ENCODE measurements at places on chromosomes 2 and 18.

- no peak for DNase-seq
Observed at GRCh38 chr2:169386722-169387121, 24.4 kb upstream of the LRP2 start.

DNA sequence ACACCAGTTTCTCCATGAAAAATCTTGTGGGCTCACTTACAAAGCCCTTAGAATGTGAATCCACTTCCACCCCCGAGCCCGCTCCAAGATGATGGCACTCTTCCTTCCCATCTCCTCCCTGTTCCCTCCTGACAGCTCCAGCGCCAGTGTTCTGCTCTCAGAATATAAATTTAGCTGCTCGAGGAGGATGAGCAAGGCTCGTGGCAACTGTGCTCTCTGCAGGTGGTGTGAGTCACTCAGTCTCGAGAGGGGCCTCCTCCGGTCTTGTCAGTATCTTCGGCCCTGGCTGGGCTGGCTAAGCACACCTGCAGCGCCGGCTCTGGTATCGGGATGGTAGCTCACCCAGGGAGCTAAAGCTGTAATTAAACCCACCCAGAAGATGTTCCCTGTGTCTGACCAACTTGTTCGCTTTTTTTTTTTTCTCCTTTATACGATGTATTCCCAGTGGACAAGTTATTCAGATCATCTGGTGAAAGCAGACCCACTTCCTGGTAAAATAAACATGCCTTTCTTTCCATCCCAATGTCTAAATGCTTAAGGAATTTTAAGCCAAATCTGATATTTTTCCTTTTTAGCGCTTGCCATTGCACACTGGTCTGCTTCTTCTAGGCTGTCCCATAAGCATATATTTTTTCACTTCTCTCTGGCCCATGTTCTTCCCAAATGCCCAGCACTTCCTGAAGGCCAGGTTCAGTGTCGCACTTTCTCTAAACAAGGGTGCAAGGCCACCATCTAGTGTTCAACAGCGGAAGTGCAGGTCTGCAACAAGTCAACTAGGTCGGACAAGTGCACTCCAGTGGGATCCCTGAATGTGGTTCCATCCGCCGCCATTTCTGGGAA, 31.4 kb upstream of the YPEL5 start:
- peak; percentile 90 for DNase-seq

DNA sequence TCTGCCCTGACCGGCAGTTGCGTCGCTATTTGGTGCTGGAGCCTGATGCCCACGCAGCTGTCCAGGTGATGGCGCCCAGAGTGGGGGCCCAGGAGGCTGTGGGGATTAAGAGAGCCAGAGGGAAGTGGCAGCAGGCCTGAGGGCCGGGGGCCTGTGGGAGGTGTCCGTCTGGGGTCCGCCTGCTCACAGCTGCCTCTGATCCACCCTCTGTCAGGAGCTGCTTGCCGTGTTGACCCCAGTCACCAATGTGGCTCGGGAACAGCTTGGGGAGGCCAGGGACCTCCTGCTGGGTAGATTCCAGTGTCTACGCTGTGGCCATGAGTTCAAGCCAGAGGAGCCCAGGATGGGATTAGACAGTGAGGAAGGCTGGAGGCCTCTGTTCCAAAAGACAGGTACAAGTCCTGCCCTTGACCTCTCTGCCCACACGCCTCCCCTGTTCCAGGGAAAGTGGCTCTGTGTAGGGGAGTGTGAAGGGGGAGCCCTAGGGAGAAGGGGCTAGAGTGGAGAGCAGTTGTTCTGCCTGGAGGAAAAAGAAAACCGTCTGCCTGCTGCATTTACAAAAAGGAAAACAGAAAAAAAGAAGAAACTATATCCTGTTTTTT, 11.6 kb downstream of the STK11IP start:
- DNase-seq: no peak

GRCh38 chr2:130393318-130393910, 37.6 kb downstream of the PTPN18 start:
- peak; percentile 80 for DNase-seq

DNA sequence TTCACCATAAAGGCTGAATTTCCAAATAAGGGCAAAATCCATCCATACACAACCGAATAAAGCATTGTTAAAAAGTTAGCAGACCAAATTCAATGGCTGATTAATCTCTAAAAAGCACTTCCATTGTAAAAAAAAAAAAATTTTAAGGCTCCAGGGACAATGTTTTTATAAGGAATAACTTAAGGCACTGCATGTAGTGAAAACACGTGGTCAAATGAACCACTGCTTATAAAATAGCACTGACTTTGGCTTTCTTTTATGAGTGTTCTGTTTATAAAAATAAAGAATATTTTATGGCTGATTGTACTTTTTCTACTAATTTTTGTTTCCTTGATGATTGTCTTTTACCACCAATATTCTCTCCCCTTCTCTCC, 409.3 kb upstream of the KCNH7 start:
- no peak for DNase-seq

DNA sequence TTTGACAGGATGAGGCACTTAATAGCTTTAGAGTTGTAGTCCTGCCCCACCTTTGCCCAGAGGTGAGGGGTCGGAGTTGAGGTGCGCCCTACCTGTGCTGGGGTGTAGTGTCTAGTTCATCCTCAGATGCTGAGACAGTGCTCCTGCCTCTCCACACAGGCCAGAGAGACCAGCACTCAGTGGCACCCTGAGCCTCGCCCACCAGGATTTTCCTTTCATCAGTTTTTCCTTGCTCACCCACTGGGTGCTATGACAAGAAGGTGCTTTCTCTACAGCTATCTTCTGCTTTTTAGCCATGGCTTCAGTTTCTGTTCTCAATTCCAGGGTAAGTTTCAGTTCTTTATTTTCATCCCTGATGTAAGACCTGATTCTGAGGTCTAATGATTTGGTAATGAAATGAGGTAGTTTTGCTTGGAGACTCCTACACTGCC, 16.8 kb upstream of the TMEM131 start:
- DNase-seq: no peak

DNA sequence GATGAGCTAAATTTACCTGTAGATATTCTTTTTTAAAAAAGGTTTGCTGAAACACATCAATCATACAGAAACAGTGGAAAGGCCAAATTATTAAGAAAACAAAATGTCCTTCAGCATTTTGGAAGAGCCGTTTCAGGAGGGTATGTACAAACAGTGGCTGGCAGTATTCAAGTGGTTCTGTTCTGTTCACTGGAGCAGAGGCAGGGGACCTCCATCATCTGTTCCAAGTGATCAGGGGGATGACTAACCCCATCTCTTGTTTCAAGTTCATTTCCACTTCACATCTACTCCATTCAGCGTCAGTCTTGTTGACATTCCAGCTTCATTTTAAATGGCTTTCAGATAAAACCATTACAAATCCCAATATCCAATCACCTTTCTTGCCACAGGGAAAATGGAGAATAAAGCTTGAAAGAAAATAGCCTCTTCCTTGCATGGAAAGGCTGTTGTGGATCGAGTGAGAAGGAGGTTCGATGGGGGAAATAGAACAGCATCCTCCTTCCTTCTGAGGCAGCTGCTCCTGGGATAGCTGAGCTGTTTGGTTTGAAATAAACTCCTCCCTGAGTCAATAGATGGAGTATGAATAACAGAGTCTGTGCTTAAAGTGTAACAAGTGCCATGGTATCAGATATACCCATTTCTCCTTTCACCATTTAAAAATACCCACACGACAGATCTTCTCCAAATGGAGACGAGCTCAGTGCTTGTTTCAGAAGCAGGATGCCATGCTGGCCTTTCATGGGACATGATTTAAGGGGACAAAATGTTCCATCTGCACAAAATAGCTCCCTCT, 63.7 kb upstream of the OTOF start:
- no peak for DNase-seq

DNA sequence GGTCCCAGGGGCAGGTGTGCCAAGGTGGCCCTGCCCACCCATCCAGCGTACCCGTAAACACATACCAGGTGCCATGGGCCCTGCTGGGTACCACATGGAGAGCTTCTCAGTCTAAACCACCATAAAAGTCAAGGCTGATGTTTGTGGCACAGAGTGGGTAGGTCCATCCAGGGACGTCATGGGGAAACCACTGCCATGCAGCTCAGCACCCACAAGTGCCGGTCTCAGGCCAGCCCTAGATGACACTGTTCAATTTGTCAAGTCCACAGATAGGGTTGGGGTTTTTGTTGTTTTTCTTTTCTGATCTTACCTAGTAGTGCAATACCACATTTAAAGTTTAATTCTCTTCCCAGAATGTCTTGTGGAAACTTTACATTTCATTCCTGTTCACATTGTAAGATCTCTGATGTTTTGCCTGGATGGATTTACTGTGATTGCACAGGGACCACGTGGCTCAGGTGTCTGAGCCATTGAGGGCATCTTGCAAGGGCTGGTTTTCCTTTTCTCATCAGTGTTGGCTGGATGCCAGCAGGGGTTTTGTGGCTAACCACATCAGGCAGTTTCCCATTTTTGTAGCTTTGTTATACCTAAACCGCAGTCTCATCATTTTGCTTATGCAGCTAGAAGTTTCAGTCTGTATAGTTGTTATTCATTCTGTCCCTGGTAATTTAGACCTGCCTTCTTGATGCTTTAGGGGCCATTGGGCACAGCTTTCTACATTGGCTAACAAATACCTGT, 64.7 kb downstream of the STK25 start:
- DNase-seq: peak; percentile 82

- DNase-seq: peak; percentile 35
Observed at GRCh38 chr2:160375802-160376469, 117.7 kb downstream of the RBMS1 start.

DNA sequence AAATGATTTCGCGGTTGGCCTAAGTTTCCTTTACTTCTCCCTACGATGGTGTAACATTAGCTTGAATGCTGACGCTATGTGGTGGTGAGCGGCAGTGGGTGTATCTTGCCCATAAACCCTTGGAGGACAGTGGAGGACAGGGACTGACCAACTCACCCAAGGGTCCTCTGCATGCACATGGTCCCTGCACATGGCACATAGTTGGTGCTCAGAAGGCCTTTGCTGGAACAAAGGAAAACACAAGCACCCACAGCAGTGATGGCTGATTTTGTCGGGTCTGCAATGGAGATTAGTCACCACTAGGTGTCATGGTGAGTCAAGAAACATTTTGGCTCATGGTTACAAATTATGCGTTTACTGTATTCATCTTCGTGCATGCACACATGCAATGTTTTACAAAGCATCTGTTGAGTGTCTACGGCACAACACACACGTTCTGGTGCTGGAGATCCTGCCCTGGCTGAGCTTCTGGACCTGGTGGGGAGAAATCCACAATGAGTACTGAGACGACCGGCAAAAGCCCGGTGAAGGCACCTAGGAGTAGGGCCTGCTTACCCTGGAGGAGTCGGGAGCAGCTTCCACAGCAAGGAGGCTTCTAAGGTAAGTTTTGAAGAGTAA, 44.0 kb downstream of the PDCL3 start:
- peak; percentile 47 for DNase-seq

GRCh38 chr2:100257939-100258338, 64.4 kb downstream of the LONRF2 start:
- DNase-seq: peak; percentile 63

- DNase-seq: no peak
Observed at GRCh38 chr2:206442474-206442832, 879 bp upstream of the ADAM23 start.

DNA sequence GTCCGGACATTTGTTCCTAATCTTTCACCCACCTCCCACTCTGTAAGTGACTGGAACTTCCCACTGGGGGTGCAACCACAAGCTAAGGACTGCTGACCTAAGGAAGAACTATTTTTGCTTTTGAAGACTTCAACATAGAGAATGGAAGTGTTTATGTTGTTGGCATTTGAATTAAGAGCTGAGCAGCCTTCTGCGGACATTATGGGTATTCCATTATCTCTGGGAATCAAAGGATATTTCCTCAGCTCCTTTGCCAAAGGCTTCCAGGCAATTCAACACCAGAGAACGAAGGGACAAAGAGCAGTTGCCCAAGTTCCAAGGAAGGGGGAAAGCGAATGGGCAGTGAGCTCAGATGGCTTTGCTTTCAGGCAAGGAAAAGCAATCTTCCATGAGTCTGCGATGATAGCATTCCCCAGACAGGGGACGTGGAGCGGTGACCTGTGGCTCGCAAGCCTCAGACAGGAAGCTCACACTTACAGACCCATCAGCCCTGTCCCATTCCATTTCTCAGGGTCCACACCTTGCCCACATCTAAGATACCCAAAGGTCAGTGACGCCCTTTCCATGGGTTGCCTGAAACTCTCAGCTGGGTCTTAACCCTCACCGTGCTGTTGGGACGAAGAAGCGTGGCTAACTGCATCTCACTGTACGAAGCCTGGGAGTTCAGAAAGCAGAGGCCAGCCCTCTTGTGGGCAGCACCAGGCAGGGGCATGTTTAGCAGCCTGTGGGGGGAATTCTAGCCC, 116.8 kb downstream of the COPS8 start:
- no peak for DNase-seq

DNA sequence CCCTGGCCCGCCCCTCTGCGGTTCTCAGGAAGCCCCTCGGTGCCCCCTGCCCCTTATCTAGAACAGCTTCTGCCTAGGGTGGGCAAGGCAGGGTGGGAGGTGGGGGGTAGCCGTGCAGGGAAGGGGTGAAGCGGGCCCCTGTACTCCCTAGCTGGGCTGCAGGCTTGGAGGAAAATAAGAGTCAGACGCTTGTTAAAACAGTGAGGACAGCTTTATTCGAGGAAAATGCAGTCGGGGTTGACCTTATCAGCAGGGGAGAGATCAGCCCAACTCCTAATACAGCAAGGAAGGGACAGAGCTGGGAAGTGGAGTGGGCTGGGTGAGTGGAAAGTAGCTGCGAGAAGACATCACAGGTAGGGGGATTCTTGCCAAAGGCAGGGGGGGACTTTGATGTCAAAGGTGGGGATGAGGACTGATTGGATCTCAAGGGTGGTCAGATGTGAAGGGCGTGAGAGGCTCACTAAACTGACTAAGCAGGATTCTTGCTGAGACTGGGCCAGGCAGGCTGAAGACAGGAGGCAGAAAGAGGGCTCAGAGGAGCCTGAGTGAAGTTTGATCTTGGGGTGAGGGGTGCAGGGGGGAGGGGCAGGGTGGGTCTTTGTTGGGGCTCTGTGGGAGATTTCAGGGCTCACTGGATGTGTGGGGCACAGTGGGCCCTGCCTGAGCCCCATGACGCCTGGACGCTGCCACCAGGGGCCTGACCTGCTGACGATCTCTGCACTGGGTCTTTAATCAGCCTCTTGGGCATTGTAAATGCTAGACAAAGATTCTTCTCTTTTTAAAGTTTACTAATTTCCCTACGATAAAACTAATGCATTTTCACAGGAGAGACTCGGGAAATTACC, 29.9 kb downstream of the HPCAL1 start:
- no peak for DNase-seq

GRCh38 chr2:240568678-240569522, 616 bp downstream of the RNPEPL1 start:
- DNase-seq: peak; percentile 74
